ENCODE measurements at places on chromosomes 5 and 9. TPM values are rescaled to one million over a fixed set of nuclear protein-coding genes. Genes with fewer than 3 reads are reported as not detected.
A peak's percentile ranks its signal among the peaks of the same experiment; 100 is the strongest.

Gene EGFL7
- total RNA-seq = 1.6 TPM

Gene CNTNAP3B
- total RNA-seq = not detected

Gene CCL21
- not detected for total RNA-seq

Gene AMBP
- total RNA-seq = not detected

Gene PRDM9
- total RNA-seq = not detected

Gene ZNF883
- total RNA-seq = 1.6 TPM

Gene RAI14
- total RNA-seq = 1.1 TPM

Gene TAF1L
- total RNA-seq = not detected

DNA sequence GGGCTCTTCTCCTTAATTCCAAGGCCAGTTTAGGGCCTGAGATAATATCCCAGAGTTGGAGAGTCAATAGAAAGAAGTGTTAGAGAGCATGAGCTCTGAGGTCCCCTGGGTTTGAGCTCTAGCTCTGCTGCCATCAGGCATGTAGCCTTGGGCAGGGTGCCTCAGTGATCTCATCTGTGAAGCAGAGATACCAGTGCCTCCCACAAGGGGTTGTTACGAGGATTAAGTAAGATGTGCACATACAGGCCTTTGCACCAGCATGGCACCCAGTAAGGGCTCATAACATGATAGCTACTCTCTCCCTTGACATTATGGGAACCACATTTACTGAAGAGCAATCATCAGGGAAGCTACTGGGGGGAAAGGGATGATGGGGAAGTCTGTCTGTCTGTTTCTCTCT lies 265.7 kb downstream of the HSPA4 start:
- H3K27ac ChIP-seq = no peak overlapping the region
- H3K27me3 ChIP-seq = no peaks in the 10 kb centered on the region
- H3K36me3 ChIP-seq = no peaks in the 10 kb centered on the region

DNA sequence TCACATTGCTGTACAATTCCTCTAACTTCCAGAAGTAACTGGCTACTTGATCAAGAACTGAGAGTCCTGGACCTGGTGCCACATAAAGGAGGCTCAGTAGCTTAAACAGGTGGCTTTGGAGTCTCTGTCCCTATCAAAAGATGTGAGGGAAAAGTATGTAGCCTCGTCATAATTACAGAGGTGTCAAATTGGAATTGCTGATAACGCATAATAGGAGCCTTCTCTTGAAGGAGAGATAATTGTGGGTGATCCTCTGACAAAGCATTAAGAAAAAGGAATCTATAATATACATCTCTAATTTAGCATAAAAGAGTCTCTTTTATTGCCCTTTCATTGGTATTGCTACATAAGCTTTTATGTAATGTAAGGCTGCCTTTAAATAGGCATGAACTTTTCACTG lies 1246.4 kb upstream of the CDH9 start:
- no peaks in the 10 kb centered on the region for H3K36me3 ChIP-seq
- no peaks in the 10 kb centered on the region for H3K27me3 ChIP-seq
- no peaks in the 10 kb centered on the region for H3K4me1 ChIP-seq
- DNase-seq = no peak
- no peak overlapping the region for H3K27ac ChIP-seq
- no peak overlapping the region for H3K4me3 ChIP-seq

DNA sequence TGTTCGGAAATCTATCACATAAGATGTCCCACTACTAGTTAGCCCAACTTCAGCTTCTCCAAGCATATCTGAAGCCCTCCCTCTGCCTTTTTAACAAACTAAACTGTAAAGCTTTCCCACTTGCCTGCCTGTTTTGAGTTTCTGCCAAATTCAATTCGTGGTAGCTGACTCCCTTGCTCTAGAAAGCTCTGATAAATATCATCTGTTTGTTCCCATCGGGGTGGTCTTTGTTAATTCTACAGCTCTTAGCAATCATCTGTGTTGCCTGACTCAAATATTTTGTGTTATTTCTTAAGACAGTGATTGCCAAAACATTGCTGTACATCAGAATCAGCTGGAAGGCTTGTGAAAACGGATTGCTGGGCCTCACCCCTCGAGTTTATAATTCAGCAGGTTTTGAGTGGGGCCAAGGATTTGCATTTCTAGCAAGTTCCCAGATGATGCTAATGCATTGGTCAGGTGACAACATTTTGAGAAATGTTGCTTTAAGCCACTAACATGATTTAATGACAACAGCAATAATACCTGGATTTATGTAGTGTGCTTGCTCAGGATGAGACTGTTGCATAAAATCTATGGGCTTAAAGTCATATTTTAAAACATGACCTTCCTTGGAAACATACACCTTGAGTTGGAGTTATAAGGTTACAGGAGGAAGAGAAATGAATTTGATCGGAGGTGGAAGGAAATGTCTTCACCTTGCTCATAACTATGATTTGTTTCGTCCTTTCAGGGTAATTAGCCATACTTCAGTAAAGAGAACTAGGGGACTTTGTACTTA lies 631.9 kb downstream of the PSAT1 start:
- no peaks in the 10 kb centered on the region for H3K27me3 ChIP-seq
- no peak for DNase-seq
- no peak overlapping the region for H3K4me3 ChIP-seq
- H3K27ac ChIP-seq = no peak overlapping the region

DNA sequence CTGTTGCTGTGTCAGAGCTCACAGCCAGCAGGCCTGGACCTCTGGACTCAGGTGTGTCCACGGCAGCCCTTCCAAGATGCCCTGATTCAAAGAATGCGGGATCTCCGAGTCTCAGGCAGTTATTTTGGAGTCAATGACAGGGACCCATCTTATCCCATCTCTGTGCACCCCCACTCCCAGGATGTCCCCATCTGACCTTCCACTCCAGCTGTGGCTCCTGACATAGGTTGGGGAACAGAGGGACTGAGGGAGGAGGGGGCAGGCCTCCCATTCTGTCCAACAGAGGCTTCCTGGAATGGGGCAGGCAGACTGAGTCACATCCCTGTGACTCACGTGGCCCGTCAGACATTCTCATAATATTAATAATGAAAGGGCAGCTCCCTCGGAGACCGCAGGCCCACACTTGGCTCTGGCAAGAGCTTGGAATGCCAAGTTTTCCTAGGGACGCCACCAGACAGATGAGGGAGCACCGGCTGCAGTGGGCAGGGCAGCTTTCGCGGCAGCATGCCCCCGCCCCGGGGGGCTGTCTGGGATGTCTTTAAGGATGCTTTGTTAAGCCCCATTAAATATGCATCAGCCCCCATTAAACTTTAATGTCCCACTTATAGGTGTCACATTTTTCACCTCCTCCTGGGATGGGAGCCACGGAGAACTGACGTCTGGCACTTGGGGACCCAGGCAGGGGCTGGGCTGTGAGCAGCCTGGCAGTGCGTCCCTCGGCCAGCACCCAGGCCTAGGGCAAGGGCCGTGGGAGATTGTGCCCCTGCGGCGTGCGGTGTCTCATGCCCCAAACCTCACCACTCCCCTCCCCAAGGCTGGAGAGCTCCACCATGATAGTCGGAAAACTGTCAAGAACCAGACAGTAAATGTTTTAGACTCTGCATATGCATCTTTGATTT lies 23.6 kb upstream of the FIBCD1 start:
- no peak overlapping the region for H3K4me3 ChIP-seq
- H3K27ac ChIP-seq = no peak overlapping the region
- no peak for DNase-seq
- H3K36me3 ChIP-seq = no peaks in the 10 kb centered on the region
- H3K27me3 ChIP-seq = no peaks in the 10 kb centered on the region
- peaks cover 2% of the 10 kb centered on the region for H3K4me1 ChIP-seq

- DNase-seq = no peak
- no peak overlapping the region for H3K27ac ChIP-seq
- peaks cover 1% of the 10 kb centered on the region for H3K36me3 ChIP-seq
- H3K4me1 ChIP-seq = peaks cover 5% of the 10 kb centered on the region
- no peak overlapping the region for H3K4me3 ChIP-seq
Observed at GRCh38 chr5:75612226-75612569, 945 bp downstream of the ANKDD1B start.

GRCh38 chr5:3944930-3945329 lies 349.3 kb downstream of the IRX1 start:
- no peak overlapping the region for H3K27ac ChIP-seq
- H3K4me3 ChIP-seq = no peak overlapping the region
- H3K27me3 ChIP-seq = no peaks in the 10 kb centered on the region
- no peaks in the 10 kb centered on the region for H3K4me1 ChIP-seq

- H3K27ac ChIP-seq = no peak overlapping the region
- no peak for DNase-seq
- no peaks in the 10 kb centered on the region for H3K27me3 ChIP-seq
- H3K4me3 ChIP-seq = no peak overlapping the region
- peaks cover 32% of the 10 kb centered on the region for H3K4me1 ChIP-seq
Observed at GRCh38 chr5:158877124-158877581, 222.6 kb downstream of the EBF1 start.

DNA sequence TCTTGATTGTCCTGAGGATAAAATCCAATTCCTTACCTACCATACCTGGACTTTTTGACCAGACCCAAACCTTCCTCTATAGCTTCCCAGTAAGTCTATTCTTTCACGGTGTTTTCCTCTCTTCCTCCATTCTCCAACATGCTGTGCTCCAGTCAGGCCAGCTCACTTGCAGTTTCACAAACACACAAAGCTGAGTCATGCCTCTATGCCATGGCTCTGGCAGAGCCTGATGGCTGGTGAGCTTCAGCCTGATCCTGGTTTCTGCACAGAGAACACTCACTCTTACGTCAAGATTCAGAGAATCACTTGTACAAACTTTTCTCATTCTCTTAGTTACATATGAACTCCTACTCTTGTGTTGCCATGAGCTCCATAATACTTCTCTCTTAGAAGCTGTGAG lies 27.7 kb upstream of the PAX5 start:
- DNase-seq = no peak
- no peaks in the 10 kb centered on the region for H3K36me3 ChIP-seq
- no peak overlapping the region for H3K27ac ChIP-seq
- no peaks in the 10 kb centered on the region for H3K4me1 ChIP-seq
- H3K27me3 ChIP-seq = peaks cover 18% of the 10 kb centered on the region

GRCh38 chr9:115845648-115846312 lies 307.8 kb upstream of the PAPPA start:
- H3K36me3 ChIP-seq = no peaks in the 10 kb centered on the region
- H3K4me3 ChIP-seq = no peak overlapping the region
- no peak for DNase-seq
- no peak overlapping the region for H3K27ac ChIP-seq

GRCh38 chr9:22079873-22080341 lies 70.8 kb upstream of the CDKN2B start:
- H3K27me3 ChIP-seq = peaks cover 26% of the 10 kb centered on the region
- H3K4me1 ChIP-seq = peaks cover 43% of the 10 kb centered on the region
- H3K27ac ChIP-seq = peak overlapping the region; percentile 72

DNA sequence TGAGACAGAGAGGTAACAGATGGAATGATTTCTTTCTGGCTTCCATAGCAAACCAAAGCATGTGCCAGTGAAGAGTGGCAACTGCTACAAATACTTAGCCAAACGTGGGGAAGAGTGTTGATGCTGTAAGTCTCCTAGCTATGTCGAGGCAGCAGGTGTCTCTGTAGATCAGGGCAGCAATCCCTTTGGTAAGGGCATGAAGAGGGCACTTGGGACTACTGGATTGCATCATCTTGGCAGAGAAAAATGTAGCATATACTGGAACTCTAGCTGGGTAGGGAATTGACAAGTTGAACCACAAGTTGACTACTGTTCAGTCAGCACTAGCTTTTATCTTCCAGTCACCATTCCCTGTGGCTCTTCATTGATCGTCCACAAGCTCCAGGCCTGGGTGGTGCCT lies 75.8 kb downstream of the GHR start:
- no peaks in the 10 kb centered on the region for H3K27me3 ChIP-seq
- DNase-seq = no peak
- H3K4me1 ChIP-seq = no peaks in the 10 kb centered on the region
- no peak overlapping the region for H3K4me3 ChIP-seq
- no peak overlapping the region for H3K27ac ChIP-seq
- H3K36me3 ChIP-seq = no peaks in the 10 kb centered on the region

GRCh38 chr5:58299256-58299655 lies 160.6 kb downstream of the PLK2 start:
- H3K27ac ChIP-seq = no peak overlapping the region
- H3K36me3 ChIP-seq = no peaks in the 10 kb centered on the region
- H3K4me1 ChIP-seq = peaks cover 8% of the 10 kb centered on the region
- peaks cover 5% of the 10 kb centered on the region for H3K27me3 ChIP-seq
- no peak for DNase-seq
- no peak overlapping the region for H3K4me3 ChIP-seq

- no peaks in the 10 kb centered on the region for H3K27me3 ChIP-seq
- no peak overlapping the region for H3K4me3 ChIP-seq
- no peak overlapping the region for H3K27ac ChIP-seq
Observed at GRCh38 chr9:87383344-87384150, 114.1 kb upstream of the DAPK1 start.

GRCh38 chr5:79235634-79236361 lies at the start of gene JMY:
Gene JMY (plus strand): TSS chr5:79236131. CDS start chr5:79236651, 520 bp downstream.
- H3K4me3 ChIP-seq = peak within 1 kb of the TSS; percentile 98
- DNase-seq = peak; percentile 89
- H3K36me3 ChIP-seq = peaks cover 6% of the 10 kb centered on the region
- no peaks in the 10 kb centered on the region for H3K27me3 ChIP-seq

- no peak overlapping the region for H3K27ac ChIP-seq
- peaks cover 1% of the 10 kb centered on the region for H3K4me1 ChIP-seq
- H3K36me3 ChIP-seq = no peaks in the 10 kb centered on the region
- H3K27me3 ChIP-seq = peaks cover 7% of the 10 kb centered on the region
- H3K4me3 ChIP-seq = no peak overlapping the region
Observed at GRCh38 chr5:36734422-36734821, 128.0 kb downstream of the SLC1A3 start.

- no peaks in the 10 kb centered on the region for H3K4me1 ChIP-seq
- no peak overlapping the region for H3K4me3 ChIP-seq
- H3K36me3 ChIP-seq = no peaks in the 10 kb centered on the region
- DNase-seq = no peak
- H3K27ac ChIP-seq = no peak overlapping the region
Observed at GRCh38 chr5:143499480-143500114, 96.1 kb upstream of the NR3C1 start.

DNA sequence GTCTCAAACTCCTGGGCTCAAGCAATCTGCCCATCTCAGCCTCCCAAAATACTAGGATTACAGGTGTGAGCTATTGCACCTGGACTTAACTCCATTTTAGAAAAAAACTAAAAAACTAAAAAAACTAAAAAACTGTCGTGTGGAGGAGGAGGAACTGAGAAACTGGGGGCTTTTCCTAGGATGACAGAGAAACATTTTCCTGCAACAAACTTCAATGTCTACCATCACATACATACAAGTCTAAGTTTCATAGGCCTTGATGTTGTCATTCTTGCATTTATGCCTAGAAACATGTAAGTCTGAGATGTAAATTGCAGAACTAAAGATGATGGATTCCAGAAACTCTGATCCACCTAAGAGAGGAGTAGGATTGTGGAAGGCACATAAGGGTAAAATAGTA lies 556.8 kb downstream of the RAB3C start:
- no peak overlapping the region for H3K4me3 ChIP-seq
- no peak overlapping the region for H3K27ac ChIP-seq
- H3K4me1 ChIP-seq = peaks cover 11% of the 10 kb centered on the region
- H3K27me3 ChIP-seq = no peaks in the 10 kb centered on the region

- H3K4me3 ChIP-seq = no peak overlapping the region
- H3K27ac ChIP-seq = no peak overlapping the region
- H3K27me3 ChIP-seq = peaks cover 4% of the 10 kb centered on the region
- DNase-seq = no peak
- no peaks in the 10 kb centered on the region for H3K36me3 ChIP-seq
Observed at GRCh38 chr9:2424619-2425033, 197.0 kb upstream of the VLDLR start.

All from activated CD8-positive, alpha-beta T cell treated with anti-CD3 and anti-CD28 coated beads for 36 hours (primary cell).